ENCODE measurements at places on chromosomes 3 and 15.

DNA sequence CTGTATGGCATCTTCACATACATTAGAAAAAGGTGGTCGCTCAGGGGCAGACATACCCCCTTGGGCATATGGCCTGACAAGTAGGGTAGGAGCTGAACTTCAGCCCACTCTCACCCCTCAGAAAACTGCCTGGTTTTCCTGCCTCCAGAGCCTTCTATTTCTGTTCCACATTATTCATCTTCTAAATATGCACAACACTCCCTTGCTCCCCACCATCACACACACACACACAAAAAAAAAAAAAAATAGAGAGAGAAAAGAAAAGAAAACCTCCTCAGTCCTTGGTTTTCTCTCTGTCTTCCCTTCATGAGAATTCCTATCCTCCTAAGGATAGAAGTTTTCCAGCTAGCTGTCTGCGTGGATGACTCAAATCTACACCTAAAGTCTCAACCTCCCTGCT is 5.6 kb upstream of the ROPN1 start:
- no peak for DNase-seq

GRCh38 chr3:189927975-189928895 is 192.5 kb downstream of the P3H2 start:
- no peak for DNase-seq

- DNase-seq: no peak
Observed at GRCh38 chr3:122102191-122102935, 47.2 kb downstream of the CD86 start.

- DNase-seq: no peak
Observed at GRCh38 chr3:11582191-11582968, 61.3 kb downstream of the VGLL4 start.

- no peak for DNase-seq
Observed at GRCh38 chr3:10408680-10409079, 87.8 kb upstream of the SEC13 start.

- DNase-seq: no peak
Observed at GRCh38 chr15:31070867-31071266, 30.7 kb downstream of the TRPM1 start.

DNA sequence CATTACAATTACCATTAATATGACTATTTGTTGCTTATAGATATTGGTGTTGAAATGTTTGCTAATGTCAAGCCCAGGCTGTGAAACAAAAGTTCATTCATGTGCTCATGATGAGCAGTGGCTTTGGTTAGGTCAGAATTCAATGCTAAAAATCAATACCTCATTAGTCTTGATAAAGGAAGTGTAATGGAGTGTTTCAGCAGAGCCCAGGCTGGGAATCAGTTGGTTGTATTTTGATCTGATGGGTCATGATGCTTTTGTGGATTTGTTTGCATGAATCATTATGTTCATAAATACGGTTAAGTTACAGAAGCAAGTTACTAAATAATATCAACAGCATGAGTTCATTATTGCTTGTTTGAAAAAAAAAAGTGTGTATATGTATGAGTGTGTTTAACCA is 13.6 kb upstream of the ZNF774 start:
- no peak for DNase-seq

- DNase-seq: no peak
Observed at GRCh38 chr3:99869621-99870020, 52.0 kb downstream of the CMSS1 start.

DNA sequence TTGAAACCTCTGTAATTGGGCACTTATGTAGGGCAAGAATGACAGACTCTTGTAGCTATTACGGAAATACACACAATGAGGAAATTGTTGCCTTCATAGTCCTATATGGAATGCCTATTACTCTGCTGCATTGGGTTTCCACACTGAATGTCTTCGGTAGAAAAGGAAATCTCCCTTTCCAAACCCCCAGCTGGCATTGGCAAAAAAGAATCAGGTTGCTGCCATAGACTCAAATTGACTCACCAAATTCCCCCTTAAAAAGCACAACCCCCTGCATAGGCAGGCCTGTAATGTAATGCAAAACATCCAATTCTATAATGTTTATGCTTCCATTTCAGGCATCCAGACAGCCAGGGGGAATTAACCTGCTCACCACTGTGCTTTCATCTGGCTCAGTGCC is 44.8 kb upstream of the NTRK3 start:
- no peak for DNase-seq

- DNase-seq: peak; percentile 55
Observed at GRCh38 chr3:33543601-33544000, 103.4 kb upstream of the UBP1 start.

GRCh38 chr3:108488631-108489030 is 21.8 kb downstream of the MYH15 start:
- DNase-seq: peak; percentile 86

- DNase-seq: no peak
Observed at GRCh38 chr3:159944781-159945180, 43.9 kb upstream of the IL12A start.

GRCh38 chr3:6929918-6930317 is 69.0 kb downstream of the GRM7 start:
- no peak for DNase-seq

GRCh38 chr3:55626279-55626665 is 139.2 kb upstream of the WNT5A start:
- no peak for DNase-seq

DNA sequence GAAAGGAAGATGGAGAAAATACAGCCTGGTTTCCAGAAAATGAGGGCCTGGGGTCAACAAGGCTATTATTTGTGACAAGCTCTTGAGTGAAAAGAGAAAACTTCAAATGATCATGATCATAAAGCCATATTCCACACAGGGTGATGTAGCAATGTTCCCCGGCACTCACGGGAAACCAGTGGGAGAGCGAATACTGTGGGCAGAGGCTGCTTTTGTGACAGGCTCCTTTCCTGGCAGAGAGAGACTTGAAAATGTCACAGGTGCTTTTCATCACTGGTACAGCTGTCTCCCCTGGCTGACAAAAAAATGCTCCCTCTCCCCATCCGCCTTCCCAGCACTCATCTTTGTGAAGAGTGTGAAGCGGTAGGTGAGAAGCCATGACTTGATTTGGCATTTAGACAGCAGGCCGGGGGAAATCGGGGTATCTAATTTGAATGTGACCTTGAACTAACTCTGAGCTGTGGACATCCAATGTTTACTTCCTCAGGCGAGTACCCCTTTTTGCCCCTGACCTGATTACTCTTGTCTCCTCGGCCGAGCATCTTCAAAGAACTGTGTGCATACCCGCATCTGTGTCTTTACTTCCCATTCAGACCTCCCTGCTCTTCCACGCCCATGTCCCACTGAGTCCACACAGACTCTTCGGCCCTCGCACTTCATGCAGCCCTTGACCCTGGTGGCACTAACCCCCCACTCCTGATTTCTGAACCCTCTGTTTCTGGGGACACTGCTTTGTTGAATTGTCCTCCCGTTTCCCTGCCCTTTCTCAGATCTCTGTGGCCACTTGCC is 23.2 kb downstream of the CA12 start:
- DNase-seq: no peak

DNA sequence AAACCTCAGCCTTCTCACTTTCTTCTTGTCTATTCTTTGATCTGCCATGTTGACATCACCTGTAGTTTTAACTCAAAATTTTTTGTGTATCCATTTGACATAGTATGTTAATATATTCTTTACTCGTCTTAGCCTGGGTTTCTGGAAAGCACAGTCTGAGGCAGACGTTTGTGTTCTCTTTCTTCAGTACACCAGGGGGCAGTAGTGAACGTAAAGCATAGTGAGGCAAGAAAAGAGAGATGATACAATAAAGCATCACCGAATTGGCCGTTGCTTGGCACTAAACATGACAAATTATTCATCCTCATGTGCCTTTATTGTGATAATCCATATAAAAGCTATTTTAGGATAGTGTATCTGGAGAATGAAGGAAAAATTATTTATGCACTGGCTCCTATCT is 141.0 kb upstream of the MYRIP start:
- peak; percentile 47 for DNase-seq

DNA sequence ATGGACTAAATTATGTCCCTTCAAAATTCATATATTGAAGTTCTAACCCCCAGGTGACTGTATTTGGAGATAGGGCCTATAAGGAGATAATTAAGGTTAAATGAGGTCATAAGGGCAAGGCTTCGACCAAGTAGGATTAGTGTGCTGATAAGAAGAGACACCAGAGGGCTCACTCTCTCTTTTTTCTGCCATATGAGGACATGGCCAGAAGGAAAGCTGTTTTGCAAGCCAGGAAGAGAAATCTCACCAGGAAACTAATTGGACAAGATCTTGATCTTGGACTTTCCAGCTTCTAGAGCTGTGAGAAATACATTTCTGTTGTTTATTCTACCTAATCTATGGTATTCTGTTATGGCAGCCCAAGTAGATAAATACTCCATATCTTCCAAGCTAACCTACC is 503.6 kb upstream of the NAALADL2 start:
- DNase-seq: no peak

DNA sequence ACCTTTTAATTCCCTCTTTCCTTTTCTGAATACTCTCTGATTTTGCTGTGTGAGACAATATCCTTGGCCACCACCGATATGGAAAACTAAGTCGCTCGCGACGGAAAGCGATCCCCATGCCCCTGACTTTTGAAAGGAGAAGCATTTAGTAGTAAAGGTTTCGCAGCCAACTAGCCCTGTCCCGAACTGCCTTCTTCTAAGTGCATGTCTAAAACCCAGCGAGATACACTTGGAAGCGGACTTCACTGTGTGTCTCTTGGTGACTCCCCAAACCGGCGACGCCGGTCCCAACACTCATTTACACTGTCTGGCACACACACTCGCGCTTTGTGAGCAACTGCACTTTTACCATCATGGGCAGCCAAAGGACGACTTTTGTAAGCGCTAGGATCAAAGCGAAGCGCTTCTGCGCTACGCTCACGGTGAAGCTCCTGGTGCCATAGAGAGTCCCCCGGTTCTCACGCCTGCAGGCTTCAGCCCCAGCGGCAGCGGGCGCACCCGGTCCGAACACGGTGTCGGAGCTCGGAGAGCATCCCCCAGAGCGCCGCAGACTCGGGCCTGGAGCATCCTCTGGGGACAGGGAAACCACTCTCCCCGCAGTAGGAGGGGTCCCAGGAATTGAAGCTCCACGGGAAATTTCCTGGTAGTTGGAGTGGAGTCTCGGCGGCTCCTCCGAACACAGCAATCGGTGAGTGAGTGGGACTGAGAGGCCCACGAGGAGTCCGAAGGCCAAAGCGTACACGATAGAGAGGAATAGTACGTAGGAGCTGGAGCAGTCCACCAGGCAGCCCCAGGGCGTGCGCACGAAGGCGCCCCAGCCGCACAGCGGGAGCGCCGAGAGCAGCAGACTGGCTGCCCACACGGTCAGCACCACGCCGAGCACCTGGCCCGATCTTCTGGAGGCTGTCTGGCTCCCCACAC is 1.4 kb downstream of the GPR149 start:
- no peak for DNase-seq

DNA sequence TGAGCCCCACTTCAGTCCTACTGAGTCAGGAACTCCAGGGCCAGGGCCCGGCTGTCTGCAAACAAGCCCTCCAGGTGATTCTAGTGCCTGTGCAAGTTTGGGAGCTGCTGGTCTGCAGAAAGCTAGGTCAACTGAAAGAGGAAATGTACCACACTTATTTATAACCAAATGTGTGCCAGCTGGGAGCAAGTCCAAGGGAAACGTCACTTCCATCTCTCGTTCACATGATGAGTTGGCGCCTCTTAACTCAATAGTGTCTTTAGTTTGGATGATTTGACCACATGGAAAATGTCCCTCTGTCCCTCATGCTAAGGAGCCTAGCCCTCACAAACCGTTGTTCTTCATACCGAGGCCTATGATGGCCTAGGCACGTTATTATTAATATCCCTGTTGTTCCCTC is 43.2 kb downstream of the GOLGA8S start:
- DNase-seq: no peak

- DNase-seq: no peak
Observed at GRCh38 chr15:78263907-78264303, 457 bp upstream of the DNAJA4 start.

- no peak for DNase-seq
Observed at GRCh38 chr3:50430191-50430590, 70.9 kb upstream of the TMEM115 start.

DNA sequence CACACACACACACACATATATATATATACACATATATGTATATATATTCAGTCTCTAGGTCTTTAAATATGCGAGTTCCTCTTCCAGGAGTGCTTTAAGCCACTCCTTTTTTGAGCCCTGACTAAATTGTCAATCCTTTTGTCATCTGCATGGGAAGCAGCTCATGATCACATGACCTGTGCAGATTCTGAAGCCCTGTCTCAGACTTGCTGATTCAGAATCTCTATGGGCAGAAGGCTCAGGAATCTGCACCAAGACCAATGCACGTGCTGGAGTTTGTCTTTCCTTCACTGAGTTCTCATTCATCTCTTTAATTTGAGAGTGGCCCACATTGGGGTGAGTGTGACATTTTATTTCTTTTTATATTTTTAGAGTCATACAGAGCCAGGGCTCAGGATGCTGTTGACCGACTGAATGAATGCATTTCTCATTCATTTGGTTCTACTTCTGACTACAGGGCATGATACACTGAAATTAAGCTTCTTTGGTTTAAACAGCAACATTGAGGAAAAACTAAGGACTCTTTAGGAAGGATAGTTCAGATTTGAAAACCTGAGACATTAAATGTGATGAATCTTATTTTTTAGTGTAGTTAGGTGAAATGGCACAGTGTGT is 307.5 kb downstream of the EDEM1 start:
- no peak for DNase-seq

DNA sequence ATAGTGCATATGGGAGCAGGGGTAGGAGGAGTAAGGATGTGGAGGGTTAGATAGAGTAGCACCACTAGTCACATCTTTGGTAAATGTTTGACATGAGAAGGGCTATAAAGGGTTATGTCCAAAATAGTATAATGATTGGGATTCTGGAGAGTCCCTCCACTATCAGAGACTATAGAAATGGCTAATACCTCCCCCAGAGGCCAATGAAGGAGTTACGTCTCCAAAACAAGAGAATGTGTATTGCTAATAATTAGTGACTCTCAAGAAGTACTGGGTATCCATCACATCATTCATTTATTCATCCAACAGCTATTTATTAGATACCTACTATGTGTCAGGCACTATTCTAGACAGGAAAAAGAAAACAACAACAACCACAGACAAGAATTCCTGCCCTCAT is 203.7 kb upstream of the UMPS start:
- no peak for DNase-seq
